ENCODE measurements at places on chromosomes 16 and 17.
A peak's percentile ranks its signal among the peaks of the same experiment; 100 is the strongest.

DNA sequence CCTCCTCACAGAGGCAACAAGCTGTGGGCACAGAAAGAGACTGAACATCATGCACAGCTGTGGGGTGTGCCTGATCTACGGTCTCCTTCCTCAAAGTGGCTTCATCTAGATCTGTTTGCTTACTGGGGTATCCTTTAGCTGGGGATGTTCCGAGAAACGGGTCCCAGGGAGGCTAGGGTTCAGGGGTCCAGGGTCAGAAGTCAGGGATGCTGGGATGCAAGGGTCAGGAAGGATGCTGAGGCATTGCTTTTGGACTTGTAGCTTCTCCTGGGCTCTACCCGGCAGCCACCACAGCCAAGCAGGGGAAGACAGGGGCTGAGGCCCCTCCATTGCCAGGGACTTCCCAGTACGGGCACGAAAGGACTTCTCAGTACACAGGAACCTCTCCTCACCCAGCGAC is 6.6 kb downstream of the CD300LG start:
- no peaks in the 10 kb centered on the region for H3K36me3 ChIP-seq
- DNase-seq: no peak
- no peak overlapping the region for H3K27ac ChIP-seq
- H3K27me3 ChIP-seq: peaks cover 18% of the 10 kb centered on the region
- H3K4me1 ChIP-seq: no peaks in the 10 kb centered on the region
- no peak overlapping the region for H3K4me3 ChIP-seq

DNA sequence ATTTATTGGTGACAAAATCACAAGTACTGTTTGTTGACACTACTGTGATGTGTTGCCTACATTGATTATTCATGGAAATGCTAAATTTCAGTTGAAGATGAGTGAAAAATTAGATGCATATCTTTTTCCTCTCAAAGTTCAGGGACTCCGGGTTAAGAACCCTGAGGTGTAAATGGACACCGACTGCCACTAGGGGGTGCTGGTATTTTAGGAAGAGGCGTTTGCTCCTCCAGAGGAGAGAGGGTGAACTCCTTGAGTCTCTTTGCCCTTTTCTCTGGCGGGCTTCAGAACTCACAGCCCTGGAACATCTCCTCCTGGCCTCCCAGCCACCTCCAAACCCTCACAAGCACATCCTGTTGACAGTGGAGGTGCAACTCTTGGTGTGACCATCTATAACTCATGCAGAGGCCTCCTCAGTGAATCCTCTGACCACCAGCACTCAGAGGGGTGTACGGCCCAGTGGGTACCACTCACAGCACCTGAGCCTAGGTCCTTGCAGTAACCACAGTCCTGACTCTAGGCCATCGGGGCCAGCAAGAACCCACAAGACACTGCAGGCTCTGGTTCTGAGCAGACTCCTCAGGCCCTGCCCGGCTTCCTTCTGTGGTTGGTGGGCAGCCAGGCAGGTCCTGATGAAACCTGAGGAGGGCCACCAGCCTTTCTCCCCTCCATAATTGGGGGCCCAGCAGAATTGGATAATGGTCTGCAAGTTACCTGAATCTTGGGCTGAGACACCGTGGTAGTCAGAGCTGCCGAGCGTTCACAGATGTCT is 26.2 kb upstream of the PIK3R5 start:
- no peaks in the 10 kb centered on the region for H3K27me3 ChIP-seq
- DNase-seq: peak; percentile 79
- no peaks in the 10 kb centered on the region for H3K36me3 ChIP-seq

GRCh38 chr17:77184474-77184873 is 43.7 kb downstream of the SEC14L1 start:
- H3K4me3 ChIP-seq: no peak overlapping the region
- H3K4me1 ChIP-seq: peaks cover 16% of the 10 kb centered on the region
- no peak overlapping the region for H3K27ac ChIP-seq

DNA sequence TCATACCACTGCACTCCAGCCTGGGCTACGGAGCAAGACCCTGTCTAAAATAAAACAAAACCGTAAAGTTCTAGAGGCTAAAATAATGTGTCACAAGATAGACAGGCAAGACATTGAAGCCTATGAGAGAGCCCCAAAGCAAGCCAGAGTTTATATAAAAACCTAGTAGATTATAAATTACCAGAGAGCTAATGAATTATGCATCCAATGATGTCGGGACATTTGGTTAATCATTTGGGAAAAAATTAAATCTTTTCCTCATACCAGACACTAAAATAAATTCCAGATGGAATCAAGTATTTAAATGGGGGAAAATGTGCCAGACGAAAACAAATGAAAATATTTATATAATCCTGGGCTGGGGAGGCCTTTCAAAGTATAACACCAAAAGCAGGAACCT is 24.2 kb downstream of the CCDC40 start:
- no peaks in the 10 kb centered on the region for H3K36me3 ChIP-seq
- no peaks in the 10 kb centered on the region for H3K4me1 ChIP-seq
- H3K27me3 ChIP-seq: no peaks in the 10 kb centered on the region

DNA sequence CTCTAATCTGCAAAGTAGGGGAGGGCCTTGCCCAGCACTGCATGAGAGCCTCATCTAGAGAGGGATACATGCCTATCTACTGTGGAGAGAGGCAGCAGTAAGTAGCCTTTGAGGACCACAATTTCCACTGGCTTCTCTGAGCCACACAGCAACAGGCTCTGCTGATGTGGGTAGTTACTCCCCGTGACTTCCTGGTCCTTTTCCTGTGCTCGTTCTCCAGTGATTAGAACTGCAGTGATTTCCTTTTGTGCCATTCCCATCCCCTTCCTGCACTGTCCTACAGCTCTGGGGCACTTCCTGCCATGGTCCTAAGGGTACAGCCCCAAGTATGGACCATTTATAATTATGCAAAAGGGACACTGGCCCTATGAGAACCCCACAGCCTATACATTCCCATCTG is 3.0 kb downstream of the PLSCR3 start:
- no peaks in the 10 kb centered on the region for H3K36me3 ChIP-seq
- H3K27me3 ChIP-seq: no peaks in the 10 kb centered on the region
- no peak overlapping the region for H3K4me3 ChIP-seq
- H3K4me1 ChIP-seq: peaks cover 20% of the 10 kb centered on the region

DNA sequence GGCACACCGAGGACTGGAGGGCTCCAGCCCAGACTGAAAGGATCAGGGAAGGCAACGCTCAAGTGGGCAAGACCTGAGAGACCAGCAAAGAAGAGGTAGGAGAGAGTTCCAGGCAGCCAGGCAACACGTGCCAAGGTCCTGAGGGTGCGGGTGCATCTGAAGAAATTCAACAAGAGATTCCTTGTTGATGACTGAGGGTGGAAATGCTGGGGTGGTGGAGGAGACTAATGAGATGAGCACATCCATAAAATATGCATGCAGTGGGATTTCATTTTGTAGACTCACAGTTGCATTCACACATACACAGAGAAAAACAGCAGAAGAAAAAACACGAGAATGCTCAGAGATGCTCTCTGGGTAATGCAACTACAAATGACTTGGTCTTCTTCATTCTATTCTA is 154.8 kb upstream of the FOXF1 start:
- no peaks in the 10 kb centered on the region for H3K4me1 ChIP-seq
- no peak overlapping the region for H3K27ac ChIP-seq
- no peak for DNase-seq
- H3K27me3 ChIP-seq: peaks cover 9% of the 10 kb centered on the region
- no peaks in the 10 kb centered on the region for H3K36me3 ChIP-seq

GRCh38 chr17:59328601-59329000 is 2.9 kb upstream of the YPEL2 start:
- no peaks in the 10 kb centered on the region for H3K36me3 ChIP-seq
- peaks cover 18% of the 10 kb centered on the region for H3K4me1 ChIP-seq
- H3K27me3 ChIP-seq: peaks cover 18% of the 10 kb centered on the region
- no peak overlapping the region for H3K27ac ChIP-seq

GRCh38 chr17:46166692-46167249 is 26.5 kb downstream of the KANSL1 start:
- DNase-seq: no peak
- no peak overlapping the region for H3K27ac ChIP-seq
- peaks cover 61% of the 10 kb centered on the region for H3K36me3 ChIP-seq

DNA sequence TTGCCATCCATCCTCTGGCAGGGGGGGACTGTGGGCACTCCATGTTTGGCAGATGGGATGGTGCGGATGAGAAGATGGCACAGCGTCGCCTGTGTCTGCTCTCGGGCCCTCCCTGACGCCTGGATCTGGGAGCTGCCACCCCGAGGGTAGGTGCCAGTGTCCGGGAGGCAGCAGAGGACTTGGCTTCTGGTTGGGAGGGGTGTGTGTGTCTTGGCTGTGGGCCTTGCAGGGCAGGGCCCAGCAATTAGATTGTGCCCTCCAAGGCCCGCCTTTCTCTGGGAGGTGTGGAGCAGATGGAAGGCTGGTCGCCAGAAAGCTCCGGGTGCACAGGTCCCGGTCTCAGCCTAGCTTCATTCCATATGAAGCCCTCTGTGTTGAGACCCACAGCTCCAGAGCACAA is 1.4 kb downstream of the RAP1GAP2 start:
- H3K4me1 ChIP-seq: peaks cover 30% of the 10 kb centered on the region
- no peaks in the 10 kb centered on the region for H3K27me3 ChIP-seq
- DNase-seq: no peak
- no peak overlapping the region for H3K27ac ChIP-seq

DNA sequence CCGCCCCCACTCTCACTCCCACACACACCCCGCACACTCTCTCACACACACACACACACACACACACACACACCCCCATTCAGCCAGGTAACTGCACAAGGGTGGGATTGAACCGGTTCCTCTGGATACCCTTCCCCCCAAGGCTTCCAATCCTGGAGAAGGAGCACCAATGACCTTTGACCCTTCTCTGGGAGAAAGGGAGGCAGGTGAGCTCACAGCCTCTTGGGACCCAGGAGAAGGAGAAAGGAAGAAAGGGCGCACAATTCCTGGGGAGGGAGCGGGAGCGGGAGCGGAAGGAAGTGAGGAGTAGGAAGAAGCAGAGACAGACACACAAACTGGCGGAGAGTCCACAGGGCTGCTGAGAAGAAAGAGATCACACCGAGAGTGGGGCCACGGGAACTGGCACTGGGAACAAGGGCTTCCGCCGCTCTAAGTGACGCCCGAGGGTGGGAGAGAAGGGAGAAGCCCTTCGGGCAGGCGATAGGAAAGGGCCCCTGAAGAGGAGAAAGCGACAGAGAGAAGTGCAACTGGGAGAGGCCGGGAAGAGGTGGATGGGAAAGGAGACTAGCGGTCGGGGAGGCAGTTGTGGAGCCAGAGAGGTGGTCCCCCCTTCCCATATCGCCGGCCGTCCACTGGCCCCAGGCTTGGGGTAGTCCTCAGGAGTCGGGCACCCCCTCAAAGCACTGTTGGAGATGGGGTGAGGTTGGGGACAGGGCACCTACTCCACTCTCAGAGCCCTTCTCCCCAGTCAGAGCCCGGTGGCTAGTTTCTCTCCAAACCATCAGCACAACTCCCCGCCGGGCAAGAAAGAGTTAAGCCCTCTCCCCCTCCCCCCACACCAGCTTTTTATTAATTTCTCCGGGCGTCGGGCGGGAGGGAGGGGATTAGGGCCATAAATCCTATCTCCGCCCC is 1.3 kb downstream of the SAMD14 start:
- no peak overlapping the region for H3K27ac ChIP-seq
- no peaks in the 10 kb centered on the region for H3K36me3 ChIP-seq
